ENCODE measurements at places on chromosomes 1 and 21.

GRCh38 chr1:15943328-15943991, 32.4 kb downstream of the ZBTB17 start:
- DNase-seq, result no peak

- no peak for DNase-seq
These were observed at the start of gene PDE4B for GRCh38 chr1:65792669-65793358. Gene PDE4B (plus strand): TSS chr1:65792895.

DNA sequence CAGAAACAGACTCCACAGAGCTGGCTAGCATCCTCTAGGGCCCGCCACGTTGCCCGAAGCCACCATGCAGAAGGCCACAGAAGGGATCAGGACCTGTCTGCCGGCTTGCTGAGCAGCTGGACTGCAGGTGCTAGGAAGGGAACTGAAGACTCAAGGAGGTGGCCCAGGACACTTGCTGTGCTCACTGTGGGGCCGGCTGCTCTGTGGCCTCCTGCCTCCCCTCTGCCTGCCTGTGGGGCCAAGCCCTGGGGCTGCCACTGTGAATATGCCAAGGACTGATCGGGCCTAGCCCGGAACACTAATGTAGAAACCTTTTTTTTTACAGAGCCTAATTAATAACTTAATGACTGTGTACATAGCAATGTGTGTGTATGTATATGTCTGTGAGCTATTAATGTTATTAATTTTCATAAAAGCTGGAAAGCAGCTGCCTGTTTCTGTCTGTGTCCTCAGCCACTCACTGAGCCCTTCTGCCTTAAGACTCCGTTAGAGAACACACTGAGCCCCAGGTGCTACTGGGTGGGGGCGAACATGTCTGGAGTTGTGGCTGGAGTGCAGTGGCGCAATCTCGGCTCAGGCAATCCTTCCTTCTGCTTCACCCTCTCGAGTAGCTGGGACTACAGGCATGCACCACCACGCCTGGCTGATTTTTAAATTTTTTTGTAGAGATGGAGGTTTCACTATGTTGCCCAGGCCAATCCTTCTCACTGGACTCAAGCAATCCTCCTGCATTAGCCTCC, 14.8 kb downstream of the MFSD2A start:
- DNase-seq, result no peak

DNA sequence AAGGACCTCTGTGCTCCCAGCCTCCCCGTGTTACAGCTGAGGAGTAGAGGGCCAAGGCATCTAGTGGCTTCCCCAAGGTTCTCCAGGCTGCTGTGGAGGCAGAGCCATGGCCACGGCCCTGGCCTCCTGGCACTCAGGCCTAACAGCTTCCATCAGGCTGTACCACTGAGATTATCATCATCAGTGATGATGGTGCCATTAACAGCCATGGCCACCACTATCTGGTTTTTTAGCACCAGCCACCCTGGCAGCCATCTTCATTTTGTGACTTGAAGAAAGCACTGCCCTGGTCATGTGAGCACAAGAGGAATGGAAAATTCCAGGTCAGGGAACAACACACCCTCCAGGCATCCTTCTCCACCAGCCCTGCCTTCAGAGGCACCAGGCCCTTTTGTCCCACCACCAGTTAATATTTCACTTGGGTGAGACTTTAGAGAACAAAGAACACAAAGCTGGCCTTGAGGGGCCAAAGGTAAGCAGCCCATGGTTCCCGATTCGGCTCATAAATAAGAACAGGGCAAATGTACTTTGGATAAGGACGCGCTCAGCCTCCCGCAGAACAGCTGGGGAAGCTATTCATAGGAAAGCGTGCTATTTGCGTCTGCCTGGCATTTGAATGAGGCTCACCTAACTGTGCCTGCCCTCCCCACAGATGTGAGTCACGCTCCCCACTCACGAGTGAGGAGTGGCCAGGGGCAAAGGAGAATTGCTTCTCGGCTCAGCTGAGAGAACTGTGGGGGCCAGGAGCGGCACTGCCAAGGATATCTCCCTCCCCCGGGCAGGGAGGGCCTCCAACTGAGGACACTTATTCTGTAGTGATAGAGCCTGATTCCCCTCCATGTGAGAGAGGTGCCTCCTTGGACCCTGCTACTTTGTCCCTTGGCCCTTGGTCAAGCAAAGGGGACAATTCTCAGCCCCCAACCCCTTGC, 95.6 kb downstream of the CD58 start:
- no peak for DNase-seq

DNA sequence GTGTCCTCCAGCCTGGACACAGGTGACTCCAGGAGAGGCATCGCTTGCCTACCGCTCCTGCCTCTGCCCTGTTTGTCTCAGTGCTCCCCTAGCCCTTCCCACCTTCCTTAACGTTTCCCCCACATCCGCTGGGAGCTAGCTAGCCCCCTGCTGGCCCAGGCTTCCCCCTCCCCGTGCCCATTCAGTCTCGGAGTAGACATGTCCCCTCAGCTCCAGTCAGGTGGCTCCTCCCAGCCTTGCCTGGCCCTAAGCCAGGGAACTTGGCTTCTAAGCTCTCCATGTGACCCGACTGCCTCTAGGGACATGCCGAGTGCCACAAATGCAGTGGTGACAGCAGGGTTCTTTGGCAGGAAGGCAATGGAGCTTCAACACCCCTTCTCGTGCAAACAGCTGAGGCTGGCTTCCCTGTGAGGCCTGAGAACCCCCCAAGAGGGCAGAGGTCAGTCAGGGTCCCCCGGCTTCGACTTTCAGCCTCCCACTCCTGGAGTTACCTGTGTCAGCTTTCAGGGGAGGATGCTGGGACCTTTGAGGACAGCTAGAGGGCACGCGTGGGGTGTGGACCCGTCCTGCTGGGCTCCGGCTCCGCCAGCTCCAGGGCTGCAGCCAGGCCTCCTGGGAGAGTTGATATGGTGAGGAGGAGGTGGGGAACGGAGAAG, 16.2 kb downstream of the DRAXIN start:
- no peak for DNase-seq

- no peak for DNase-seq
These were observed at the start of gene NCMAP for GRCh38 chr1:24555591-24556413. Gene NCMAP (plus strand): TSS chr1:24556087. CDS start chr1:24595431, 39,344 bp downstream.

DNA sequence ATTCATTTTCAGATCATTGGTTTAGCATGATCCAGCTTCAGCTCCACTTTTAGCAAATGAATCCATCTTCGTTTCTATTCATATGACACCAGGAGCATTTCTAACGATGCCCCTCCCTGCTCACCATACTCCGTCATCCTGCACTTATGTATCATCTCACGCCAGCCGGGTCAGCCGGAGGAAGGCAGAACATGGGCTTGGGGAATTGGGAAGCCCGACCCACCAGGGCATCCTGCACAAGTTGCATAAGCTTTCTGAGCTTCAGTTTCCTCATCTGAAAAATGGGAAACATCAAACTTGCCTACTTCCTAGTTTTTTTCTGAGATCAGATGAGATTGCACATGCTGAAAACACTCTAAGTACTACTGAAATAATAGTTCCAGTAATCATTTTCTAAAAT, 194.7 kb downstream of the AK5 start:
- no peak for DNase-seq

DNA sequence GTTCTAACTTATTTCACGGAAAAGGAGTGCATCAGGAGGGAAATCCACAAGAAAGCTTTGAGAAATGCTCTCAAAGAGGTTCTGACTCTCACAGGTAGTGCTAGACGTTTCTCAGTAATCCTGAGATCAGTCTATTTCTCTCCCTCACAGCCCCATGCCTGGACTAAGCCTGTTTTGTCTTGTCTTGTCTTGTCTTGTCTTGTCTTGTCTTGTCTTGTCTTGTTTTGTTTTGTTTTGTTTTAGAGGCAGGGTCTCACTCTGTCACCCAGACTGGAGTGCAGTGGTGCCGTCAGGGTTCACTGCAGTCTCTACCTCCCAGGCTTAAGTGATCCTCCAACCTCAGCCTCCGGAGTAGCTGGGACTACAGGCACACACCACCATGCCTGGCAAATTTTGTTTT, 133.3 kb upstream of the SGIP1 start:
- no peak for DNase-seq

- DNase-seq, result no peak
These were observed 34.5 kb downstream of the EPHX1 start for GRCh38 chr1:225844236-225845061.

GRCh38 chr21:29164323-29164942, 34.0 kb downstream of the MAP3K7CL start:
- peak; percentile 2 for DNase-seq

DNA sequence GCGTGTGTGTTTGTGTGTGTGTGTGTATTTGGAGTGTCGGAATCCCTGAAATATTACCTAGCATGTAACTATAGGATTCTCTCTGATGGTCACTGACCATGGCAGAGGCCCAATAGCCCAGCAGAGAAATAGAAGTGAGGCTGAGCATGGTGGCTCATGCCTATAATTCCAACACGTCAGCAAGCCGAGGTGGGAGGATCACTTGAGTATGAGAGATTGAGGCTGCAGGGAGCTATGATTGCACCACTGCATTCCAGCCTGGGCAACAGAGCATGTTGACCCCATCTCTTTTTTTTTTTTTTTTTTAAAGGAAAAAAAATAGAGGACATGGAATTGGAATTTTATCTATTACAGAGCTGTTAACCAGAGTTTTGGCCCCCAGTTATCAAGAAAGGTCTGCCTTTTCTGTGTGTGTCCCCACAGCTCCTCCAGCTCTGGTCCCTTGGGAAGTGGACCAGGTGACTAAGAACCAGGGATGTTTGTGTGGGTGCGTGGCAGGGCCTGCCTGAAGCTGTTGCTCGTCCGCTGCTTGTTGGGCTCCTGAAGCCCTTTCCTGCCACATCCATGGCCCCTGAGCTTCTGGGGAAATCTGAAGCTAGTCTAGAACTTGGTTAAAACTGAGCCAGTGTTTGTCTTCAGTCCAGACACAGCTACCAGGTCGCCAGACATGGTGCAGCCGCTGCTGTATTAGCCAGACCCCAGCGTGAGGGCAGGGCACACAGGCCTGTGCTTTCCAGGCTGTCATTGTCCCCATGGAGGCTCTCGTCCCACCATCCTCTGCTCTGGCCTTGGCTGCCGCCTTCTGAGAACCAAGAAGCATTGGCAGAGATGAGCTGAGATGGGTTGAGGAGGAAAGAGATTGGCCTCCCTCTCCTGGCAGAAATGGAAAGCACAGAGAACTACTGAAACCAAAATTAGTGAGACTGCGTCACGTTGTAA, 25.5 kb downstream of the CAPN9 start:
- DNase-seq, result no peak

GRCh38 chr1:26696654-26697430, 1.0 kb downstream of the ARID1A start:
- no peak for DNase-seq

DNA sequence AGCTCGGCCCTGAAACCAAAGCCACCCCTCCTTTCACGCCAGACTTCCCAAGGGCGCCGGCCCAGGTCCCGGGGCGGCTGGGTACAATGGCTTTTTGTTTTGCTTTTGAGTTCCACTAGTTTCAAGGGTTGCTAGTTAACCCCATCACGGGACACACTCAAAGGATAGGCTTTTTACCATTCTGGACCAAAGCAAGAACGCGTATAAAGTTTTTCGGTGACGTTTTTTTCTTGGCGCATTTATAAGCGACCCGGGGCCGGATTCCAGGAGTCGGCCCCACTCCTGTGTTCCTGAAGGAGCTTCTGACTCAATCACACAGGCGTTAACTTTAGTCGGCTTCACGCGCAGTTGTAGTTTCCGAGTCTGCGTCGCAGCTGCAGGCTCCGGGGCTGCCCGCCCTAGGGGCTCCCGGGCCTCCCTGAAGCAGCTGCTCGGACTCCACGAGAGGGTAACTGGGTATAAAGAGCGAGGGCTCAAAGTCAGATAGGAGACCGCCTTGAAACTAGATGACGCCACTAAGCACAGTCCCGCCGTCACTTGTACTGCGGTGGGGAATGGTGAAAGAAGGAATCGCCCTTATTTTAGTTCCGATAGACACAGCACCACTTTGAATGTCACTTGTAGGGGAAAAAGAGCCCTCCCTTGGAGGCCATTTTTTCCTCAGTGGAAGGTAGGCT, 707 bp upstream of the KLHL21 start:
- no peak for DNase-seq

- DNase-seq, result no peak
These were observed 76.1 kb upstream of the HOOK1 start for GRCh38 chr1:59738591-59739015.

GRCh38 chr1:205449254-205449749, 6.5 kb downstream of the BLACAT1 start:
- no peak for DNase-seq

- no peak for DNase-seq
These were observed 5.5 kb downstream of the PTGFRN start for GRCh38 chr1:116915086-116915661.

DNA sequence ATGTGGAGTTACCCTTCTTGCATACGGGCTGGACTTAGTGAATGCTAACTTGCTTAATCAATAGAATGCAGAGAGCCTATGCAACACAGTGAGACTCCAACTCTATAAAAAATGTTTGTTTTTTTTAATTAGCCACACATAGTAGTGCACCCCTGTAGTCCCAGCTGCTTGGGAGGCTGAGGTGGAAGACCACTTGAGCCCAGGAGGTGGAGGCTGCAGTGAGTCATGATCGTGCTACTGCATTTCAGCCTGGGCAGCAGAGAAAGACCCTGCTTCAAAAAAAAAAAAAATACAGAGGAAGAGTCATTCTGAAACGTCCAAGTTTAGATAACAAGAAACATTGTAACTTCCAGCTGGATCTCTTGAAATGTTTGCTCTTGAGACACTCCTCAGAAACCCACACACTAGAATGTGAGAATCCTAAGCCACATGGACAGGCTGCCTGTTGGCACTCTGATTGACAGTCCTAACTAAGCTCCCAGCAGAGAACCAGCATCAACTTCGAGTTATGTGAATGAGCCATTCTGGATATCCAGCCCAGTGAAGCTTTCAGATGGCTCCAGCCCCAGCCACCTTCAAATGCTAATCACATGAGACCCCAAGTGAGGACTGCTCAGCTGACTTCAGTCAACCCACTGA, 20.0 kb upstream of the CAP1 start:
- DNase-seq, result no peak

DNA sequence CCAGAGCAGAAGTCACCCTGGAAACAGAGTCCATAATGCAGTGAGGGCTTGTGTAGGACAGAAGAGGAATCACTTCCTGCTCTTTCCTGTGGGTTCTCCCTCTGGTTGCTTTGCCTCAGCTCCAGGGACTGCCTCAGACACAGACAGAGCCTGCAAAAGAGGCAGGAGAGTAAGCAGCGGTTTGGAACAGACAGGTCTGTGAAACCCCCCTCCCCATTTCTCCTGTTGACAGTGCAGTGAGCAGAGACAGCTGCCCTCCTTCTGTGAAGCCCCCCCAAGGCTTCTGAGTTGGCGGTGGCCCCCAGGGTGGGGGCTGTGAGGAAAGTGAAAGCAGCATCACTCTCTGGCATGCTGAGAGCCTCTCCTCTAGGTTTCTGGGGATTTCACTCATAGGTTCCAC, 53.0 kb downstream of the MAB21L3 start:
- no peak for DNase-seq

GRCh38 chr1:46477153-46477929, 12.3 kb upstream of the DMBX1 start:
- DNase-seq, result no peak

DNA sequence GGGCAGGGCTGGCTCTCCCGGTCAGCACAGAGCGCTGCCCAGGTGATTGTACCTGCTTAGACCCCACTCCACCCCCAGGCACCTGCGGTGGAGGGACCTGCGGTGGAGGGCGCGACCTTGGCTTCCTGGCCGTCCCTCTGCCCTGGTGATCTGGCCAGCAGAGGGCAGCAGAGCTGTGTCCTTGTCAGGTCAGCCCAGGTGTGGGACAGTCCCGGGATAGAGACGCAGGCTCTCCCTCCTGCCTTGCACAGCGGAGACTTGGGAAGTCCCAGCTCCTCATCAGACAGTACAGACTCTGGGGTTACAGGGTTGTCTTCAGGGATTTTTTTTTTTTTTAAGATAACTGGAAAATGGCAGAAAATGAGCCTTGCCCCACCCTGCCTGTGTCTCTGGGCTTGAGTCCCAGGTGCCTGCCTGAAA, 10.0 kb downstream of the SLX9 start:
- peak; percentile 85 for DNase-seq

- no peak for DNase-seq
These were observed 18.9 kb downstream of the CAPN2 start for GRCh38 chr1:223731133-223731770.

Data from iPS DF 6.9 (cell line).